ENCODE measurements at places on chromosomes 2 and 18.

GRCh38 chr18:6058941-6059340 lies 163.6 kb upstream of the TMEM200C start:
- DNase-seq: no peak

DNA sequence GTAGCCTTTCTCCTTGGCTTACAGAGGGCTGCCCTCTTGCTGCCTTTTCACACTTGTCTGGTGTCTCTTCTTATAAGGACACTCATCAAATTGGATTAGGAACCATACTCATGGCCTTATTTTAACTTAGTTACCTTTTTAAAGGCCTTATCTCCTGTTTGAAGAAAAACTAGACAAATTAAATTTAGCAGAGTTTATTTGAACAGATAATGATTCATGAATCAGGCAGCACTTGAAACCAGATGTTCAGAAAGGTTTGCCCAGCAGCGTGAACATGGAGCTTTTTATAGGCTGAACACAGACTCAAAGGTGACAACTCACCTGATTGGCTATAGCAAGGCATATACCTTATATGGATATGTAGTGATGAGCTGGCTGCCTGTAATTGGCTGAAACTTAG lies 238.0 kb downstream of the GULP1 start:
- DNase-seq: no peak

GRCh38 chr2:100964681-100965169 lies 37.4 kb upstream of the RPL31 start:
- DNase-seq: no peak

- DNase-seq: no peak
These were observed 173.7 kb downstream of the RAB3GAP1 start for GRCh38 chr2:135225781-135226180.

- DNase-seq: no peak
These were observed 371.6 kb downstream of the HRH4 start for GRCh38 chr18:24831871-24832665.

DNA sequence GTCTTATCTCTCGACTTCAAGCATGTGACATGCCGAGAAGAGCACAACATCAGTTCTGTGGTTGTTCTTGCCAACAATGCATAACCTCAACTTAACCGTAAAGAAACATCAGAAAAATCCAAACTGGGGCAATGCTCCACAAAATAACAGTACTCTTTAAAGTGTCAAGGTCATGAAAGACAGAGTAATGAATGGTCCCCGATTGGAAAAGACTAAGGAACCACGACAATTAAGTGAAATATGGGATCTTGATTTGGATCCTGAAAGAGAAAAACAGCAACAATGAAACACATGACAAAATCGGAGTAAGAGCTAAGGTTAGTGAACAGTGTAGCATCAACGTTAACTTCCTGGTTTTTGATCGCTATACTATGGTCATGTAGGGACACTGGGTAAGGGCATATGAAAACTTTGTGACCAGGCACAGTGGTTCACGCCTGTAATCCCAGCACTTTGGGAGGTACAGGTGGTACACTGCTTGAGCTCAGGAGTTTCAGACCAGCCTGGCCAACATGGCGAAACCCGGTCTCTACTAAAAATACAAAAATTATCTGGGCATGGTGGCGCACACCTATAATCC lies 55.2 kb downstream of the UNC50 start:
- DNase-seq: no peak

DNA sequence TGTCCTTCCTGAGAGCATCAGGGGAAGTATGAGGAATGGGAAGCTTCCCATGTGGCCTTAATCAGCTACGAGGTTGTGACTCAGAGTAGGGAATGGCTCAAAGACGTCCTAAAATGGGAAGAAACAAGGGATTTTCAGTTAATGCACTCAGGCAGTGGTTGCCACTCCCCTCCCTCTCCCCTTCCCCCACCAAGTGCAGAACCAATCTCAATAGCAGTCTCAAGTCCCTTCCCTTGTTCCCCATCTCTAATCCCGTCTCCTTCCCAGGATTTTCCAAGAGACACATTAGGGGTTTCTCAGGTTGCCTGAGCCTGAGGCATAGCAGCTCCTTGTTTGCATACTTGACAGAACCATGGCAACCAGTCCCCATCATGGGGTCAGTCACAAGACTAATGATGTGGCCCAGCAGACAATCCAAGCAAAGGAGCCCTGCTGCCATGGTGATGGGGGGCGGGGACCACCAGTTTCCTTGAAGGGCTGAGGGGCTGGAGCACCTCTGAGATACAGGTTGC lies 18.2 kb upstream of the RESP18 start:
- no peak for DNase-seq

DNA sequence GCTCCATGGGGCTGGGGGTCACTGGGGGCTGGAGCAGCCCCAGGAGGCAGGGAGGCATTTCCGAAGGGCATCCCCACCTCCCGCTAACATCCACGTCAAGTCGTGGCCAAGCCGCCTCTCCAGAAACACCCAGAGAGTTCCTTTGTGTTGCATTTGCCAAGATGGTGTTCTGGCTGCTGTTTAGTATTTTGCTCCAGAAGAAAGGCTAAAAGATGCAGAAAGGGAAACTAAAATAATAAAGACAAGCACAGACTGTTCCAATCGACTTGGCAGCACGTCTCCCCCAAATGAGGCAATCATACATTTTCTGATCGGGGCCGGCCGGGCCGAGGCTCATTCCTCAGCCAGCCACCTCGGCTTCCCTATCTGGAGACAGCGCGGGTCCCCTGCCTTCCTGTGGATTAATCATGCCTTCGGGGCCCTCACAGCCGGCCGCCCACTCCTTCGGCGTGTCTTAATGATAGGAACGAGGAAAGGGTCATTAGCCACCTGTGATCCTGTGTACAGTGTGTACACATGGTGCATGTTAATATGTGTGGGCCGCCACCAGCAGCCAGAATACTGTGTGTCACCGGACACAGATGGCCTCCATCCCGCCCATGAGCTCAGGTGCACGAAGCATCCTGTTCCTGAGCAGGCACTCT lies 169.2 kb downstream of the KLHL29 start:
- no peak for DNase-seq

DNA sequence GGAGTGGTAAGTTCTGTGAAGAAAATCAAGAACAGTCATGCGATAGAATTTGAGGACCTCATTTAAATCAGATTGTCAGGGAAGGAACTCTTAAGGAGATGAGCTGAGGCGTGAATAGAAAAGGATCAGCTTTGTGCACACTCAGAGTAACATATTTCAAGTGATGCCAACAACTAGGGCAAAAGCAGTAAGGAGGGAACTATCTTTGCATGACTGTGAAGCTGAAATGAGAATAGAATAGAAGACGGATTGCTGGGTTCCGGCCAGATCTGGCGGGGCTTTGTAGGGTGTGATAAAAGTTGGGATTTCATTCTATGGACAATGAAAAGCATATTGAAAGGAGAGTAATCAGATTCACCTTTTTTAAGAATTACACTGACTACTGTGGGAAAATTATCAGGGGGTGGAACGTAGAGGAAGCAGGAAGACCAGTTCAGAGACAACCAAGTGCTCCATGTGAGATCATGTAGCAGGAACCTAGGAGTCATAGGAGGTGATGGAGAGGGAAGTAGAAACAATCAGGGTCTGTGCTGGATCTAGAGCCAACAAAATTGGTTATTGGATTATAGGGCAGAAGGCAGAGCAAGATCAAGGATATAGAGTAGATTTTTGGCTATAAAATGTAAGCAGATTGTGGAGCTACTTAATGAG lies 884.3 kb downstream of the DCC start:
- no peak for DNase-seq

- DNase-seq: no peak
These were observed 262.8 kb downstream of the ICOS start for GRCh38 chr2:204199357-204199756.

DNA sequence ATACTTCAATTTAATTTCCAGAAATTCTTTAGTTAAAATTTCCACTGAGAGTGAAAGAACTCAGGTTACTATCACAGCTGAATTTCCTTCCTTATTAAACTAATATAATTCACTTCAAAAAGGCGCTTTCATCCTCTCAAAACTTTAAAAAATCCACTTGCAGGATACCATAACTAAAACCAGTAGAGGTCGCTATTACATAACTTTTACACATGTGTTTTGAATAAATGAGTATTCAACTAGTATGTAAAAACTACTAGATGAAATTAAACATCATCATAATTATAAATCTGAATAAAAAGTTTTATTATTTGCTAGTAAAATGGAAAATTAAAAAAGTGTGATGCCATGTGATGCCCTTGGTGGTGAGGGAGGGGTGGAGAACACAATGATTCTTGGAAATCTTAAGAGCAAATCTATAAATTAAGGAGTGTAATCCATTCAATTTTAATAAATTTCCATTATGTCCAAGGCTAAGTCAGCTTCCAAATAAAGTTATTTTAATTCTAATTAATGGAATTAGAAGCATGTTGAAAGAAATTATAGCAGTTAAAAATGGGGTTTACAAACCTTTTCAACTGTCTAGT lies 61.4 kb downstream of the SOS1 start:
- DNase-seq: peak; percentile 44

DNA sequence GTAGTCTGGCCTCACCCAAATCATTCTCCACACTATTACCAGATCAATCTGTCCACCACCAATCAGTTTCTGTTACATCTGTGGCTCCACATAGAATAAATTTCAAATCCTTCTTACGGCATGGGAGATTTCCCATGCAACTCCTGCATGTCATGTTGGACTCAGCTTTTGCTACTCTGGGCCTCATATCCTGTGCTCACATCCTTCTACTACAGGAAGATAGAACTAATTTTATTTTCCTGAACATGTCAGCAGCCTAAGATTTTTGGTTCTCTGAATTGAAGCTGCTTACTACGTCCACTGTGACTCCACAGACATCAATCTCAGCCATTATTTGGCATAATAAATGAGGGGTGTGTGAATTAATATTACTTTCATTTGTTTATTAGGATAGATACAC lies 181.1 kb downstream of the CCDC85A start:
- DNase-seq: no peak

- DNase-seq: no peak
These were observed 68.5 kb upstream of the ST3GAL5 start for GRCh38 chr2:85957256-85957655.

GRCh38 chr2:58939388-58939787 lies 698.3 kb upstream of the FANCL start:
- DNase-seq: no peak

- no peak for DNase-seq
These were observed 104.3 kb downstream of the KYNU start for GRCh38 chr2:142981756-142982155.

DNA sequence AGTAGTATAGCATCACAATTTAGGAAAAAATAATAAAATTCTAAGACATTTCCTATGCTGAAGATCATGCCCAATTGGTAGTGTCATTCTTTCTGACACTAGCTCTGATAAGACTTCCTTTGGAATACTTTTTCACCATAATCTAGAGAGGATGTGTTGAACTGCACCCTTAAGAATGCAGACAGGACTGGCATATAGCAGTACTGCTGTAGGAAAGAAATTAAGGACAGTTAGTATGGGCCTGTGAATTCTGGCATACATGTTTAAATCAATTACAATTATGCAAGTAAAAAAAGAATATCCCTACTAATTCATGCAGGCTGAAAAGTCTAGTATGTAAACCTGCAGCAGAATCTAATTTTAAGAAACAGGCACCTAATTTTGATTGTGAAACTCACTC lies 15.4 kb downstream of the SF3B1 start:
- no peak for DNase-seq

DNA sequence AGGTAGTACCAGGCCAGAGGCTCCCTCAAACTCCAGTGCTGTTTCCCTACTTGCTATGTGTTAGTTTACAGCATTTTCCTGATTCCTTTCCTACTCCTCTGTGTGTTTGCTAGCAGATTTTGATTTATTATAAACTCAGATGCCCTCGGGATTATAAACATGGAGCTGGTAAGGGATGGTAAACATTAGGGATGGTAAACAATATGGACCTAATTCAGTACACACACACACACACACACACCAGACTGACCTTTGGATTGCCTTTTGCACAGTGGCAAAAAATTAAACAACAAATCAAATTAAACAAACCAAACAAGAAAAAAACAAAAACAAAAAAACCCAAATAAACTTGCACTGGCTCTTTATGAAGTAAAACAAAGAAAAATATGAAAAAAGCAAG lies 55.4 kb upstream of the ACVR1 start:
- DNase-seq: no peak

GRCh38 chr2:101361121-101361520 lies 26.2 kb downstream of the CREG2 start:
- no peak for DNase-seq

- DNase-seq: no peak
These were observed 164.5 kb downstream of the PMAIP1 start for GRCh38 chr18:60064271-60064670.

- no peak for DNase-seq
These were observed 481.9 kb upstream of the SETBP1 start for GRCh38 chr18:44198612-44199284.

DNA sequence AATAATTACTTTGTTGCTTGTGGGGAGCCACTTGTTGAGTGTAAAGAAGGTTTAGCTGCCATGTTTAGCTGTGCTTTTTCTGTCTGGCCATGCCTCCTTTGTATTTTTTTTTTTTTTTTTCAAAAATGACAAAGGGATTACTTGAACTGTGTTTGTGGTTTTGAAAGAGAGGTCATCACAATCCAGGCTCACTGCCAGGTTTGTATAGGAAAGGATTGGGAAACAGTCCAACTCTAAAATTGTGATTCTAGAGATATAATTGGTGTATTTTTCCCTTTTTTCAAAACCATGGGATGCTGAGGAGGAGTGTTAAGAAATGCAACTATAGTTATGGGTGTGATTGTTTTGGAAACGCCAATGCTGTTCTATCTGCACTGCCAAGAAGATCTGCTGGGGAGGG lies 4.3 kb downstream of the ITPRIPL1 start:
- DNase-seq: peak; percentile 30

GRCh38 chr2:234329202-234329960 lies 167.5 kb downstream of the ARL4C start:
- peak; percentile 51 for DNase-seq

GRCh38 chr2:176328149-176328548 lies 58.9 kb downstream of the MTX2 start:
- DNase-seq: no peak

- DNase-seq: no peak
These were observed 256.0 kb downstream of the TNS1 start for GRCh38 chr2:217746808-217747207.

GRCh38 chr2:8840475-8841091 lies 3.2 kb upstream of the KIDINS220 start:
- DNase-seq: no peak

DNA sequence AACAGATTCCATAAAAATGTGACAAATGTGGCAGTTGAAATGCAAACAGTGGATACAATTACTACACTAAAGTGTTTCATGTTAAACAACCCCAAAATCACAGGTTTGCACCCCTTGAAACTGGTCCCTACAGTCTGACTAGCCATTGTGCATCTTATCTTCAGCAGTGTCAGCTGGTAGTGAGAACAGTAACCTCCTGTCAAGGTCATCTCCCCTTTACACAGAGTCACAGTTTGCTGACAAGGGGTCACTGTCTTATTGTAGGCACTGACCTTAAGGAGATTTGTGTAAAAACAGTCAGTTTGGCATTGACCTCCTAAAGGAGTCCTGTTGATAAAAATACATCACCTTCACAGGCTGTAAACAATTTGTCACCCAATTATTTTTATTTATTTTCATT lies 37.3 kb upstream of the TTC21B start:
- DNase-seq: no peak

DNA sequence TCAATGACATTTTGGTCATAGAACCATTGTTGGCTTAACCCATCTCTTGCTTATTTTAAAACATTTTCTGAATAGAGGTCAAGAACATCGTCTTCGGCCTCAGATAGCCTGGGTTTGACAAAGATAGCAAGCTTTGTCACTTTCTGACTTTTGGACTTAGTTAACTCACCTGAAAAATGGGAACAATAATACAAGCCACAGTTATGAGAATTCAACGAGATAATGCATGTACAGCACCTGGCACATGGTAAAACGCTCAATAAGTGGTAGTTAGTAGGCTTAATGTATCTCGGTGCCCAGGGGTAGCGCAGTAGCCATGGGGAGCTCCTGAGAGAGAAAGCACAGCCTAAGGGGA lies 446 bp upstream of the COPS7B start:
- no peak for DNase-seq
